ENCODE measurements at places on chromosomes 6 and 20. TPM values are rescaled to one million over a fixed set of nuclear protein-coding genes. Genes with fewer than 3 reads are reported as not detected.

Gene EPHA7
- not detected for total RNA-seq

Gene CCN6
- total RNA-seq: not detected

Gene SPATA2
- total RNA-seq: 8.9 TPM

Gene SPATS1
- total RNA-seq: not detected

Gene PLCB4
- total RNA-seq: not detected

Gene LEMD2
- 83.9 TPM for total RNA-seq

Gene KCNS1
- total RNA-seq: 0.08 TPM

Gene COL19A1
- 0.06 TPM for total RNA-seq

GRCh38 chr6:16265351-16266341, 27.3 kb downstream of the GMPR start:
- DNase-seq: no peak
- no peak overlapping the region for H3K4me3 ChIP-seq
- H3K36me3 ChIP-seq: peaks cover 3% of the 10 kb centered on the region
- no peak overlapping the region for H3K27ac ChIP-seq

DNA sequence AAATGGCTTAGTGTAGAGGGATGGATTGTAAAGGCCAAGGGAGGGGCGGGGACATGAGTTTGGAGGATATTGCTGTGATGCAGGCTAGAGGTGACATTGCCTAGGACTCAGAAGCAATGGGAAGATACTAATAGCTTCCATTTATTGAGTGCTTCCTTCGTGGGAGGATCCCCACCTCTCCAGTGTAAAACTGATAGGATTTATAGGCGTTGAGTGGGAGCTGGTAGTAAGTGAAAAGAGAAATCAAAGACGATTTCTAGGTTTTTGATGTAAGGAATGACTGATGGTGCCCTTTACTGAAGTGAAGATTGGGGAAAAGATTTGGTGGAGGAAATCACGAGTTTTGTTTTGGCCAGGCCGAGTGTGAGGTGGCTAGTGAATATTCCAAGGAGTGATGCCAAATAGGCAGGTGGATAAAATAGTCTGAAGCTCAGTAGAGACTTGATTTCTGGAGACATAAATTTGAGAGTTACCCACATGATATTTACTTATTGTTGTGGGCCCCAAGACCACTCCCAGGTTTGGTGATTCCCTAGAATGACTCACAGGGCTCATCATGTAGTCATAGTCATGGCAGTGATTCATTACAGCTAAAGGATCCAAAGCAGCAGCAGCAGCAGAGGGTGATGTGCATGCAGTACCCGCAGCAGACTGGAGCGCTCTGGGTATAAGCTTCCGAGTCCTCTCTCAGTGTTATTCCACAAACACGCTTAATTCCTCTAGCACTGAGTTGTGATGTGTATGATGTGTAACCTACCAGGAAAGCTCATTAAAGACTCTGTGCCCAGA, 10.2 kb downstream of the RPRD1B start:
- no peaks in the 10 kb centered on the region for H3K27me3 ChIP-seq
- no peak for DNase-seq
- peaks cover 22% of the 10 kb centered on the region for H3K36me3 ChIP-seq

DNA sequence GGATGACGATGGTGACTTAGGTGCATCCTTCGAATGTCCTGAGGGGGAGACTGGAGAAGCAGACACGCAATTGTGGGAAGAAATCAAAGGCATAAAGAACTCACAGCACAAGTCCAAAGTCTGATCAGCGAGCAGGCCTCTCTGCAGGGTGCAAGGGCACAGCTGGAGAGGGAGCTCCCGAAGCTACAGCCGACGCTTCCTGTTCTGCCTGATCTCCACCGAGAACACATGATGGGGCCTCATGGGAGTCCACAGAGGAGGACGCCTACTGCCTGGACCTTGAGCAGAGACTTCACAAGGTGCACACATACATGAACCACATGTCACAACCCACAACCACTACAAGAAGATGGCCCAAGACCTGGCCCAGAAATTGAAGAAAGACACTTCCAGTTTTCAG, 51.4 kb downstream of the RIN2 start:
- no peak for DNase-seq
- peaks cover 5% of the 10 kb centered on the region for H3K4me1 ChIP-seq
- H3K4me3 ChIP-seq: no peak overlapping the region
- peaks cover 19% of the 10 kb centered on the region for H3K27me3 ChIP-seq

GRCh38 chr20:40895182-40895581, 133.4 kb upstream of the TOP1 start:
- DNase-seq: no peak
- H3K4me3 ChIP-seq: no peak overlapping the region
- H3K36me3 ChIP-seq: no peaks in the 10 kb centered on the region
- no peaks in the 10 kb centered on the region for H3K4me1 ChIP-seq
- peaks cover 17% of the 10 kb centered on the region for H3K27me3 ChIP-seq

DNA sequence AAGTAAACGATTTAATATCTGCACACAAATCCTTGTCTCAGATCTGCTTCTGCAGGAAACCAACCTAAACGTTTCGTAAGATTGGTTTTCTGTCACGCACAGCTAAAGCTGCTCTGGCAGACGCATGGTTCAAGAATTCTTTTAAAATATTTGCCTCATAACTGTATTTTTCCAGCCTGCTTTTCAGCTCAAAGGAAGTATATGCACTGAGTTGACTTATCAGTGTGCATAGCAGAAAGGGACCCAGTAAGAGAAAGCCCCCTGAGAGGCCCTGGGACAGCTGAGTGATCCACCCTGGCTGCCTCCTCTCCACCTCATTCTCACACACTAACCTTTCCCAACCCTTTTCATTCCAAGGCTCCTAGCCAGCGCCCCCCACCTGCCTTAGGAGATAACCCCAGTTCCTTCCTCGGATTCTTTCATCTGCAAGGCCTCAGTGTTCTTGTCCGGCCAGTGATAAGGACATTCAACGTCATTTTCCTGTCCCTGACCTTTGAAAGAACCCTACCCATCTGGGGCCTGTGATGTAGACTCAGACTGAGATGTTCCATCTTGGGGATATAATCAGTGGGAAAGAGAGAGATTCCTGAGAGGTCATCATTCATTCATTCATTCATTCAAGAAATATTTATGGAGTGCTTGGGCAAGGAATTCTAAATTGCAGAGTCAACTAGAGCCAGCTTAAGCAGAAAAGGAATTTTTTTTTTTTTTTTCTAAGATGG, 22.4 kb upstream of the SLC9A8 start:
- no peak overlapping the region for H3K4me3 ChIP-seq
- no peak overlapping the region for H3K27ac ChIP-seq
- peaks cover 3% of the 10 kb centered on the region for H3K36me3 ChIP-seq
- H3K4me1 ChIP-seq: peaks cover 29% of the 10 kb centered on the region

GRCh38 chr20:43710370-43711044, 16.3 kb downstream of the GTSF1L start:
- H3K27ac ChIP-seq: no peak overlapping the region
- peaks cover 14% of the 10 kb centered on the region for H3K36me3 ChIP-seq
- H3K27me3 ChIP-seq: no peaks in the 10 kb centered on the region
- no peaks in the 10 kb centered on the region for H3K4me1 ChIP-seq
- no peak overlapping the region for H3K4me3 ChIP-seq

DNA sequence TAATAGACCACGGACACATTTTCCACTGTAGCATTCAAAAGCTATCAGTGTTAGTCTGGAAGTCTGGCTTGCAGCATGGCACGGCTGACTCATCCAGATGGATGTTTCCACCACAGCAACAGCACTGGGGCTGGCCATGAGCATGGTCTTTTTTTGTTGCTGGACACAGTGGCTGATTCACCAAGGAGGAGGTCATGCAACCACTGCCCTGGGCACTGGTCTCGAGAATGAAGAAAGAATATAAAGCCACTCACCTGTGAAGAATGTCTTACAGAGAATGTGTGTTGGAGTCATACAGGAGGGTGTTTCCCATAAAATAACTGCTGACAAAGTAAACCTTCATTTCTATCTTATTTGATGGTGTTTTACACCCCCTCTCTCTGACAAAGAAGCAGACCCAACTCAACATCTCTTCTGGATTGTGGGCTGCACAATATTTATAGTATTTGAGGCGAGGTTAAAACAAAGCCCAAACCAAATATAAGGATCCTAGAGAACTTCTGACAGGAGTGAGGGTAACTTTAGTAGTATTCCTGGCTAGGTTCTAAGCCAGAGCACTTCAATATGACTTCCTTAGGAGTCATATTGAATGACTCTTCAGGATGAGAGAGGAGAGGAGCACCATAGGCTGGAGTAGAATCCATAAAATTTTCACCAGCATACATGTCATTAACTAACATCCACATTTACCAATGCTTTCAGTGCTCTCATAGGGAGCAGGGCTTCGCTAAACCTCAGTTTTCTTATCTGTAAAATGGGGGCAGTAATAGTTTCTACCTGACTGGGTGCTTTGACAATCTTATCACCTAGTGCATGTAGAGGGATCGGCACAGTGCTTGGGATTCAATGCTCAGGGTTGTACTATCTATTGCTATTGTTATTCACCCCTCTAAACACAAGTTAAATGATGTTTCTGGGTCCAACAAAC, 121.4 kb downstream of the KIF13A start:
- H3K27ac ChIP-seq: no peak overlapping the region
- H3K4me1 ChIP-seq: no peaks in the 10 kb centered on the region

- H3K36me3 ChIP-seq: no peaks in the 10 kb centered on the region
- no peak overlapping the region for H3K4me3 ChIP-seq
- peaks cover 23% of the 10 kb centered on the region for H3K27me3 ChIP-seq
- peaks cover 13% of the 10 kb centered on the region for H3K4me1 ChIP-seq
These were observed 12.7 kb downstream of the NKX2-2 start for GRCh38 chr20:21501184-21501583.

- peak overlapping the region; percentile 72 for H3K27ac ChIP-seq
- H3K27me3 ChIP-seq: no peaks in the 10 kb centered on the region
These were observed 184.0 kb downstream of the UTRN start for GRCh38 chr6:144469144-144469575.

- peaks cover 24% of the 10 kb centered on the region for H3K27me3 ChIP-seq
- no peaks in the 10 kb centered on the region for H3K4me1 ChIP-seq
- H3K36me3 ChIP-seq: no peaks in the 10 kb centered on the region
These were observed 90.2 kb upstream of the TOX2 start for GRCh38 chr20:43824309-43825050.

GRCh38 chr6:77620278-77620882, 32.5 kb upstream of the MEI4 start:
- H3K4me3 ChIP-seq: no peak overlapping the region
- H3K27ac ChIP-seq: no peak overlapping the region
- no peaks in the 10 kb centered on the region for H3K36me3 ChIP-seq
- no peak for DNase-seq
- H3K4me1 ChIP-seq: no peaks in the 10 kb centered on the region
- H3K27me3 ChIP-seq: no peaks in the 10 kb centered on the region

GRCh38 chr6:5753209-5753608, 253.5 kb downstream of the NRN1 start:
- H3K4me1 ChIP-seq: no peaks in the 10 kb centered on the region
- H3K27me3 ChIP-seq: no peaks in the 10 kb centered on the region
- no peak for DNase-seq
- peaks cover 32% of the 10 kb centered on the region for H3K36me3 ChIP-seq

GRCh38 chr20:54611708-54612412, 136.5 kb downstream of the DOK5 start:
- H3K27me3 ChIP-seq: no peaks in the 10 kb centered on the region
- no peaks in the 10 kb centered on the region for H3K36me3 ChIP-seq
- no peaks in the 10 kb centered on the region for H3K4me1 ChIP-seq
- H3K4me3 ChIP-seq: no peak overlapping the region

DNA sequence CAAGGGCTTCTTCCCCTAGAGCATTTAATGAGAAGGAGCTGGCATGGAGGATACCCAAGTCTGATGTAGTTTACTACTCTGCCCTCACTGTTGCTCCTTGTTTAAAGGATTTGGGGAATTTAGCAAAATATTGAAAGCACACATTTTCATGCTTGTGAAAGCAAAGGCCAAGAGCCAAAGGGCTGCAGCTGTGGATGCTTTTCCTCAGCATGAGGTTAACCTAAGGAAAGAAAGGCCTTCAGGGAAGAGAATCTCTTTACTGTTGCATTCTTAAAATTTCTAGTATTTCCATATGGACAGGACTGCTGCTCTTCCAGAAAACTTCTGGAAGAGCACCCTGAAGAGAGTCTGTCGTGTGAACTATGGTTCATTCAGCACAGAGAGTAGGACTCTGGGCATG, 45.9 kb upstream of the SASH1 start:
- no peaks in the 10 kb centered on the region for H3K27me3 ChIP-seq
- H3K36me3 ChIP-seq: no peaks in the 10 kb centered on the region
- no peak for DNase-seq

DNA sequence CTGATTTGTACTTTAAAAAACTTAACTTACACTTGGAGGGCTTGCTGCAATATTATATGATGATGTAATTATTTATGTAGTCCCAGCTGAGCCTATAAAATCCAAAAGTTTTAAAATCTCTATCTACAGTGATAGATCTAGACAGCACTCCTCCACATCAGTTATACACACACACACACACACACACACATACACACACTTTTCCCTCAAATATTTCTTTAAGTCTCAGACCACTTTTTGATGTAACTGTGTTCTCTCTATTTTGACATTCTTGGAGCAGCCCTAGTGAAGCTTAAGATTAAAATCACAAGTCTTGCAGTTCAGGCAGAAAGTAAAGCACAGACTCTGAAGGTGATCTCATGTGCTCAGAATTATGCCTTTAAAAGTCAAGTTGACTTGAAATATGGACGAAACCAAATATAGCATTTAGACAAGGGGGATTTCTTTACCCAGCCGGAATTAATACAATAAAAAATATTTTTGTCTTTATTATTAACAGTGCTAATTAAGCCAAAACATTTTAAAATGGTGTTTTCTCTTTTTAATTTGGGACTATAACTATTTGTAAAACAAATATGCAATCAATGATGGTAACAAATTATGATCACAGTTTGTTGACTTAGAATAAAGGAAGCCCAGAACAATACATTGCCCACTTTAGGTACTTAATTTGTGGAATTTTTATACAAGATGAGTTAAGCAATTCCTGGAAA, 63.5 kb upstream of the TMEM30A start:
- no peak overlapping the region for H3K4me3 ChIP-seq
- DNase-seq: no peak
- peaks cover 1% of the 10 kb centered on the region for H3K4me1 ChIP-seq
- H3K27ac ChIP-seq: no peak overlapping the region

DNA sequence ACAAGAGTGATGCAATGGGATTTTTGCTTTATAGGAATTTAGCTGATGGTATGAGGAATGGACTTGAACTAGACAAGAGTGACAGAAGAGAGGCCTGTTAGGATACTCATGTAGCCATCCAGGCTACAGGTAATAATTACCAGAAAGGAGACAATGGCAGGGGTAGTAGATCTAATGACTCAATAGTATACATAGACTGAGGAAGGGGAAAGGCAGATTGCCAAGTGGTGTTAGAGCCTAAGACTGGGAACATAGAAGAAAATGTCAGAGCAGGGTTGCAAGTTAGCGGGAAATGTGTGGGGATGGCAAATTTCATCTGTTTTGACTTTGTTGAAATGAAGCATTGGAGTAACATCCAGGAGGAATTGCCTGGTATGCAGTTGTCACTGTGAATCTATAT, 295.6 kb downstream of the UTRN start:
- peaks cover 35% of the 10 kb centered on the region for H3K4me1 ChIP-seq
- H3K27me3 ChIP-seq: no peaks in the 10 kb centered on the region
- DNase-seq: no peak
- H3K36me3 ChIP-seq: peaks cover 30% of the 10 kb centered on the region

GRCh38 chr6:148027201-148027600, 315.4 kb upstream of the SASH1 start:
- no peak overlapping the region for H3K27ac ChIP-seq
- DNase-seq: no peak
- H3K4me1 ChIP-seq: no peaks in the 10 kb centered on the region
- H3K27me3 ChIP-seq: no peaks in the 10 kb centered on the region
- no peaks in the 10 kb centered on the region for H3K36me3 ChIP-seq

- DNase-seq: no peak
- no peak overlapping the region for H3K4me3 ChIP-seq
- H3K36me3 ChIP-seq: peaks cover 11% of the 10 kb centered on the region
- no peak overlapping the region for H3K27ac ChIP-seq
These were observed 14.4 kb downstream of the EXOC2 start for GRCh38 chr6:678520-678919.
